Activated naive CD4-positive, alpha-beta T cell treated with anti-CD3 and anti-CD28 coated beads, Interleukin-2, amount 50 U/mL, for 72 hours (primary cell): ENCODE measurements at places on chromosomes 6 and 20. TPM values are rescaled to one million over a fixed set of nuclear protein-coding genes. Genes with fewer than 3 reads are reported as not detected.

GPLD1 gene
- 0.16 TPM for total RNA-seq

GJA10 gene
- total RNA-seq: not detected

ZNF831 gene
- total RNA-seq: 12.7 TPM

APCDD1L gene
- not detected for total RNA-seq

PRSS35 gene
- total RNA-seq: not detected

IMPG1 gene
- not detected for total RNA-seq

PACSIN1 gene
- not detected for total RNA-seq

WFDC6 gene
- total RNA-seq: not detected
